ENCODE measurements at places on chromosomes 7 and 10.

DNA sequence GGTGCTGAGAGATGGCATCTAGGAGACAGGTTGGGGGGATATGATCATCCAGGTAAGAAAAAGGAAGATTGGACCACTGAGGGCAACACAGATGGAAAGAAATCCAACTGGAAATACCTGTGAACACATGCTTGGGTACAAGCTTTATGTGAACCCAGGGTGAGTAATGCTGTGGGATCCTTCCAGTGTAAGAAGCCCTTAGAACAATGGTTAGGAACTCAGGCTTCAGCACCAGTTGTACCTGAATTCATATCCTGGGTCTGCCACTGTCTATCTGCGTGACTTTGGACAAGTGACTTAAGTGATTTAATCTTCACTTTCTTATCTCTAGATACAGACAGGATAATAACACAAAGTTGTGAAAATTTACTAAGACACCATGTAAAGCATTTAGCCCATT is 131.0 kb downstream of the ST7 start:
- no peak for DNase-seq

GRCh38 chr10:107164992-107165391 is 486 bp upstream of the SORCS1 start:
- no peak for DNase-seq

DNA sequence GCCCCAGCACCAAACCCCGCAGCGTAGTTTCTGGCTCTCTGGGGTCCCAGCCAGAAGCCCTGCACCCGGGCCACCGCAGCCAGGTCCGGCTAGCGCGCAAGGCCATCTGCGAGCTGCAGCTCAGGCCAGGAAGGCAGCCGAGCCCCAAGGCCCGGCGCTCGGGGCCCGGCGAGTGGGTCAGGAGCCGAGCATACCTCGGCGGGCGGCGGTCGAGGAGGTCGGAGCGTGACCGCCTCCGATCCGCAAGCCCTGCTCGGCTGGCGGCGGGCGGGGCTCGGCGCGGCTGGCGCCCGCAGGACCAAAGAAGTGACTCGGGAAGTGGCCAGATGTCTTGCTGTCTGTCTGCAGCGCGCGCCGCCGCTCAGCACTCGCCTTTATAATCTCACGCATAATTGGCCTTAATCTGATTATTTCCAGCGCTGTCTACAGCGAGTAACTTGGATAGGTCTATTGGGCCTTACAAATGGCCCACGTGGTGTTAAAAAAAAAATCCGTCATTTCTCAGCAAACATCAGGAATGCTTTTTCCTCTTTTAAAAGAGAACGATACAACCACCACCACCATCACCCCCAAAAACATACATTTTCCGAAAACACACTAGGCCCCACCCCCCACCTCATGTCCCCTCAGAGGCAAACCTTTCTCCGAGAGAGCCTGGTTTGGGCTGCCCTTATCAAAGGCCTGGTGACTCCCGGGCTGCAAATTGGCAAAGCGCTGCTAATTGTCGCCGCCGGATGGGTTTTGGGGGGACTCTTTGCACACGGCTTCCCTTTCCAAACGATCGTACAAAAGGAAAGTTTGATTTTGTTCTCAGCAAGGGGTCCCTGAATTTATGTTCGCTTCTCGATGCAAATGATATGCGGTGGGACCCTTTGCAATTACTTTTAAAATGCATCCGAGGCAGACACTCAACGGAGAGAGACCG is at the start of gene DRGX:
DRGX (minus strand) TSS at position 349 of the 925 bp plus-strand sequence. CDS start 649 bp downstream, outside the sequence.
- no peak for DNase-seq

GRCh38 chr10:62610649-62611229 is 193.8 kb upstream of the ADO start:
- DNase-seq: no peak

GRCh38 chr7:121540138-121540537 is 144.0 kb upstream of the FAM3C start:
- no peak for DNase-seq

DNA sequence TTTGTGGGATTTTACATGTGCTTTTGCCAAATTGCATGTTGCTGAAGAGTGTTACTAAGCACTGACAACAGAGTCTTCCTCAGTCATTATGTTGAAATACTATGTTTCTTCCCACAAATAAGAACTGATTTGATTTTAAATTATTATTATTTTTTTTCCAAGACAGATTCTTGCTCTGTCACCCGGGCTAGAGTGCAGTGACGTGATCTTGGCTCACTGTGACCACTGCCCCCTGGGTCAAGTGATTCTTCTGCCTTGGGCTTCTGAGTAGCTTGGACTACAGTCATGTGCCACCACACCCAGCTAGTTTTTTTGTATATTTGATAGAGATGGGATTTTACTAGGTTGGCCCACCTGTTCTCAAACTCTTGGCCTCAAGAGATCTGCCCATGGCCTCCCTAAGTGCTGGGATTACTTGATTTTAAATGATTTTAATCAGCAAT is 42.3 kb downstream of the MINPP1 start:
- DNase-seq: no peak

DNA sequence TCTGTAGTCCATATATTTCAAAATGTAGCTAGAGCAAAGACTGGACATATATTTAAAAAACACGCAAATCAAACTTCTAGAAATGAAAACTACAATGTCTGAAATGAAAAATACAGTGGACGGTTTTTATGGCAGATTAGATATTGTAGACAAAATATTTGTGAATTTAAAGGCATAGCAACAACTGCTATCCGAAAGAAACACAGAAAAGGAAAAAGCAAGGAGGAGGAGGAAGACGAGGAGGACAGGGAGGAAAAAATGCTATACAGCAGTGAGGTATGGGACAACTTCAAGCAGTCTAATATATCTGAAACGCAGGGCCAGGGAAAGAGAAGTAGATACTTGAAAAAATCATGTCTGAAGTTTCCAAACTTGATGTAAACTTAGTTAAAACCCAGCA is 13.3 kb downstream of the WASL start:
- DNase-seq: no peak

Data from suprapubic skin (tissue), 4 donors.